Muscle of arm (tissue), 14 donors: ENCODE measurements at places on chromosomes 4 and X. TPM values are rescaled to one million over a fixed set of nuclear protein-coding genes. Genes with fewer than 3 reads are reported as not detected.

Gene GAGE12E
- polyA plus RNA-seq, result not detected

GRCh38 chrX:7169627-7170026 is 21.7 kb upstream of the PUDP start:
- DNase-seq, result no peak

GRCh38 chr4:73451404-73451803 is 15.4 kb downstream of the AFP start:
- DNase-seq, result no peak

- no peak for DNase-seq
Measured at GRCh38 chr4:6892190-6892908, 17.3 kb upstream of the TBC1D14 start.

GRCh38 chr4:39617534-39617933 is 21.1 kb downstream of the SMIM14 start:
- no peak for DNase-seq

DNA sequence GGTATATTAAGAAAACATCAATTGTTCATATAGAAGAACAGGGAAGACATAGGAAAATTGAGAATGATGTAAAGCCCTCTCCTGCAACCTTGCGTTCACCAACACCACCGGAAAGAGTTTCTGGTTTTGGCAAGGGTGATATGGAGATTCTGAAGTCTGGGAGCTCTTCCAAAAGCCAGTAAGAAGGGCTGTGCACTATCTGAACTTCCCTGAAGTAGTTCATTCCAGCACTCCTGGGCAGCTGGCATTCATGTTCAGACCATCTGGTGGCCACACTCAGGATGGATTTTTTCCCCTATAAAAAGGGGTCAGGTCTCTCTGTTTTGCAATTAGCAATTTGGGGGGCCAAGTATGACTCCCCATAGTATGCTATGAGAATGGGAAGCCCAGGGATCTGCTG is 15.4 kb upstream of the TLR2 start:
- DNase-seq, result no peak
